ENCODE measurements at places on chromosomes 6 and 20.

- no peak for DNase-seq
Measured at GRCh38 chr6:135159531-135159930, 21.6 kb upstream of the MYB start.

- DNase-seq: no peak
Measured at GRCh38 chr6:93584300-93584699, 164.9 kb upstream of the EPHA7 start.

DNA sequence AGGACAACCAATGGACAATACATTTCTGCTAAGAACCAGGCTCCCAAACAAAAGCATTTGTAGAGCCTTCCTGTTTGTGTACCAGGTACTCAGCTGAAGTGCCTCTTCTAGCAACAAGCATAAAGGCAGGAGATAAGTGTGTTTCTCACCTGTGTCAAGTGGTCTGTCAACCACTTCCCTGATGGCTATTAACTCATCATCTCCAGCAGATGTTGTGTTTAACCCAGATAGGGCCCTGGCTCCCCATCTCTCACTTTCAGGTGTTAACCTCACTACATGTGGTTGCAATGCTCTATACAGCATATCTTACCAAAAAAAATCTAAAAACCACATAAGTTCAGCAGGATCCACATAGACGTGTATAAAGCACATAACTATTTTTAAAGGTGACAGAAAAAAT is 9.6 kb upstream of the IL17A start:
- no peak for DNase-seq

DNA sequence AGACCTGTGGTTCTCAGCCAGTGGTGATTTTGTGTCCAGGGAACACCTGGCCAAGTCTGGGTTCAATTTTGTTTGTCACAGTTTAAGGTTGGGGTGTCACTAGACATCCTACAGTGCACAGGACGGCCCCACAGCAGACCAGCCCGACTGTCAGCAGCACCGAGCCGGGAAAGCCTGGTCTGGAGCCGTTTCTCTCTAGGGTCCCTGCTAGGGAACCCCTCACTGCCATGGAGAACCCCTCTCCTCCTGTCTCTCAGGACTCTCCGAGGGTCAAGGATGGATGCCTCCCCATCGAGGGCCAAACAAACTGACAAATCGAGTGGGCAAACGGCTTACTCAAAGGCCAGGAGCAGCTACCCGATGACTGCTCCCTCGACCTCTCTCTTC is 15.8 kb upstream of the STX16 start:
- no peak for DNase-seq

- no peak for DNase-seq
Measured at GRCh38 chr20:17933711-17934110, 34.9 kb downstream of the SNX5 start.

- DNase-seq: no peak
Measured at GRCh38 chr20:49278818-49279676, 1.2 kb upstream of the ZNFX1 start.

GRCh38 chr6:2600363-2600762 is 150.4 kb downstream of the MYLK4 start:
- DNase-seq: no peak

GRCh38 chr6:158960026-158960425 is 40.0 kb downstream of the RSPH3 start:
- DNase-seq: no peak

- no peak for DNase-seq
Measured at GRCh38 chr6:111277819-111278218, 190.5 kb downstream of the SLC16A10 start.

DNA sequence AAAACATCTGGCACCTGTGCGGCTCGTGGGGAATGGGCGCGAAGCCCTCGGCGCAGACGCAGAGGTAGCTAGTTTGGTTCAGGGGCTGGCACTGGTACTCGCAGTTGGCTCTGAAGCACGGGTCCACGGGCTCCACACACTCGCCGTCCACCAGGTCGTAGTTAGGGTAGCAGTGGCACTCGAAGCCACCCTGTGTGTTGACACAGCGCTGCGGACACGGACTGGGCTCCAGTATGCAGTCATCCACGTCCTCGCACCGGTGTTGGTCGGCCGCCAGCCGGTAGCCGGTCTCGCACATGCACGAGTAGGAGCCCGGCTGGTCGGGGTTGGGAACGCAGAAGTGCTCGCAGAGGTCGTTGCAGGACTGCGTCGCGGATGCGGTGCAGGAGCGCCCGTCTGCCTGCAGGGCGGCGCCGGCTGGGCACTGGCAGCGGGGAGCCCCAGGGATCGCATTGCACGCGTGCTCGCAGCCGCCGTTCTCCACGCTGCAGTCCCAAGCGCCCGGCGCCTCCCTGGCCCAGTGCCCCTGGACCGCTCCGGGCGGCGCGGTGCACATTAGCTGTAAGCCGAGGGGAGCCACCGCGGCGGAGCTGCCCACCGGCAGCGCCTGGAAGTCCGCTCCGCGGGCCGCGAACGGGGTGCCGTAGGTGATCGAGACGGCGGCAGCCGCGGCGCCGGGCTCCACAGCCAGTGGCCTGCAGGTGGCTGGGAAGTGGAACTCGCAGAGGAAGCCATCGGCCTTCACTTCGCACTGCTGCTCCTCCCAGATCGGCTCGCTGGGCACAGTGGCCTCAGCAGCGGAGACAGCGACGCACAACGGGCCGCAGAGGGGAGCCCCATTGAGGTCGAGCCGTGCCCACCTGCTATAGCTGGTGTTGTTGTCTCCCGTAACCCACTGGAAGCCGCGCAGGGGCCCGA is 930 bp downstream of the THBD start:
- DNase-seq: no peak

DNA sequence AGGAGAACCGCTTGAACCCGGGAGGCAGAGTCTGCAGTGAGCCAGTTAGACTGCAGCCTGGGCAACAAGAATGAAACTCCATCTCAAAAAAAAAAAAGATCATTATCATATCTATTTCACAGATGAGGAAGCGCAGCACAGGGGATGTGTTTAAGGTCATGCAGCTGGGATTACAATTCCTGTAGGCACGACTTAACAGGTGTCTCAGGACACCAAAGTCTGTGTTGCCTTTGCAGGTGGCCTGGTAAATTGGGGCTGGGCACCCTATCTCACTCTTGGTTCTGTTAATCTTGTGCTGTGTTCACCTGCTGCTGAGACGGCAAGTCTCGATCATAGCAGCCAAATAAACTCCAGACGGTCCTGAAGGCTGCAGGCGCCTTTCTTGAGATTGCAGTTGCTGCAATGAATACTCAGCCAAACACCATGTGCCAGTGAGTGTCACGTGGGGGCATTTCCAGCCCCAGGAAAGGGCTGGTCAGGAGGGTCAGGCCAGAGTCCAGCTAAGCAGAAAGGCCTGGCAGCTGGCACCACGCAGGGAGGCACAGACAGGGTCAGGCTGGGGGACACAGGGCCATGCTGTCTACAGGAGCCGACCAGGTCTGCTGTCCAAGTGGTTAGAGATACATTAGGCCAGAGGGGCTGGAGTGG is 55.8 kb downstream of the FGD2 start:
- DNase-seq: no peak

DNA sequence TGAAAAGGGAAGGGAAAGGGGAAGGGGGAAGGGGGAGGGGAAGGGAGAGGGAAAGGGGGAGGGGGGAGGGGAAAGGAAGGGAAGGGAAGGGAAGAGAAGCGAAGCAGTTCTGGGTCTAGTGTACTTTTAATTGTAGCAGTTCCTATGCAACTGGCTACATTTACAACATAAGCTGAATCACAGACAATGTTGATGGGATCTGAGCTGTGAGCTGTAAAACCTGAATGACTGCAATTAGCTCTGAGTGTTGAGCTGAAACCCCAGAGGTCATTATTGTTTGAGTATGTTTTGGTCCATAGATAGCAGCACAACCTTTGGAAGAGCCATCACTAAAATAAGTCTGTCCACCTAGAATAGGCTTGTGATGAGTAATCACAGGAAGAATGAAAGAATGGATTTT is 7.2 kb upstream of the ABHD12 start:
- no peak for DNase-seq

GRCh38 chr6:12645941-12646340 is 70.6 kb upstream of the PHACTR1 start:
- no peak for DNase-seq

DNA sequence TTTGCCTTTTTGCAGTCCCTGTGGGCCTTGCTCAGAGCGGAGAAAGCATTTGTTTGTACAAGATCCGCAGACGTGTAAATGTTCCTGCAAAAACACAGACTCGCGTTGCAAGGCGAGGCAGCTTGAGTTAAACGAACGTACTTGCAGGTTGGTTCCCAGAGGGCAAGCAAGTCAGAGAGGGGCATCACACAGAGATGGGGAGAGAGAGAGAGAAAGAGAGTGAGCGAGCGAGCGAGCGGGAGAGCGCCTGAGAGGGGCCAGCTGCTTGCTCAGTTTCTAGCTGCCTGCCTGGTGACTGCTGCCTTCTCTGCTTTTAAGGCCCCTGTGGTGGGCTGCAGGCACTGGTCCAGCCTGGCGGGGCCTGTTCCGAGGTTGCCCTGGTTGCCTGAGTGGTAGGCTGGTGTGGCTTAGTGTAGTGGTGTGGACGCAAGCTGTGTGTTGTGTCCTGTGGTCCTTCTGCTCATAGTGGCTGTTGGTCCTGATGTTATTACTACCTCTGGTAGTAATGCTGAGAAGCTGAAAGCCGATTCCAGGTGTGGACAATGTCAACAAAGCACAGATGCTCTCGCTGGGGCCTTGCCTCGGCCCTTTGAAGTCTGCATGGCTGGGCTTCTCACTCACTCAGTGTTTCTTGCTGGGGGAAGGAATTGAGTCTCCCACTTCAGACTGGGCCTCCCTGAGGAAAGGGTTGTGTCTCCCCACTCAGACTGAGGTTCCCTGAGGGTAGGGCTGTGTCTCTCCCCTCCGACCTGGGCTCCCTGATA is 12.1 kb downstream of the VEGFA start:
- no peak for DNase-seq

DNA sequence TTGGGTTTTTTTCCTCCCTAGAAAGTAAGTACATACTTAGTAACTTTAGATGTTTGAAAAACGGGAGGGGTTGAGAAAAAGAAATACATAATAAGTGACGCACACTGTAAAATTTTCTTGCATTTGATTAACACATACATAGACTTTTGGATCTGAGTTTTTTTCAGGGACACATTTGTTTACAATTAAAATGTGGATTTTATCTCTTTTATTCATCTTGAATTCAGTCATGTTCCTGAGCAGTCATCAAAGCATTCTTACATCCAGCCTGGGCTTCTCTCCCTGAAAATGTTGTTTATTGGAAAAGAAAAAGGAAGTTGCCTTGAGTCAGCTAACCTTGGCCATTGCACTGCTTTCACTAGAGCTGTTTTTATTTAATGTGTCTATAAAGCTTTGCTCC is 8.7 kb upstream of the RPP40 start:
- no peak for DNase-seq

- DNase-seq: no peak
Measured at GRCh38 chr6:125850361-125850760, 59.6 kb downstream of the NCOA7 start.

GRCh38 chr20:49320460-49320859 is 42.6 kb upstream of the ZNFX1 start:
- DNase-seq: no peak

GRCh38 chr20:46126440-46127056 is 8.4 kb downstream of the CD40 start:
- no peak for DNase-seq

GRCh38 chr6:43262000-43262779 is 18.9 kb downstream of the TTBK1 start:
- DNase-seq: no peak

GRCh38 chr6:15421945-15422733 is 176.3 kb downstream of the JARID2 start:
- DNase-seq: no peak

GRCh38 chr6:120248451-120248850 is 898.9 kb upstream of the MAN1A1 start:
- no peak for DNase-seq

DNA sequence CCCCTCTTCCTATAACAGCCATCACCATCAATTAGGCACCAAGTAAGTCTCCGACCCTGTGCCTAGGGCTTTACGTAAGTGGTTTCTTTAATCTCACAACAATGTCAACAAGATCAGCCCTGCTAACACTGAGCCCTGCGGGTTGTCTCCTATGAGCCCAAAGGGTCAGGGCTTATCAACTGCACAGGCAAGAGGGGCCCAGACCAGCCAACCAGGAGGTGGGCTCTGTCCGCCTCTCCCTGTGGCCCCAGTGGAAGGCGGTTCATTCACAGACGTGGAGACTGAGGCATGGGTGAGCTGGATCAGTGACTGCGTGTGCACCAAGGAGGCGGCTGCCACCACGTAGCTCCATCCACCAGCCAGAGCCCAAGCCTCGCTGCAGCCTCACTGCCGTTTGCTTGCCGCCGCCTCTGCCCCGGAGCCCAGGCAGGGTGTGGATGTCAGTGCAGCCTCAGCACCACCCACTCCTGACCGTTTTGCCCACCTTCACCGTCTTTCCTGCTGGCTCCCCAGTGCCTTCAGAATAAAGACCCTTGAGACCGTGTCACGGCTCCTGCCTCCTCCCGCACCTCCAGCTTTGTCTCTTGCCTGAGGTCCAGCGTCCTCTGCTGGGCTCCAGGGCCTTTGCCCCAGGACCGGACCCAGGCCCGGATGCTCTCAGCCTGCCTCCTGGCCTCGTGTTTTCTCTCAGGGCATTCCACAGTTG is 78.7 kb downstream of the DLL1 start:
- no peak for DNase-seq

- DNase-seq: no peak
Measured at GRCh38 chr6:167689751-167690150, 137.0 kb upstream of the AFDN start.

- DNase-seq: no peak
Measured at GRCh38 chr6:45964300-45964699, 51.4 kb downstream of the CLIC5 start.

DNA sequence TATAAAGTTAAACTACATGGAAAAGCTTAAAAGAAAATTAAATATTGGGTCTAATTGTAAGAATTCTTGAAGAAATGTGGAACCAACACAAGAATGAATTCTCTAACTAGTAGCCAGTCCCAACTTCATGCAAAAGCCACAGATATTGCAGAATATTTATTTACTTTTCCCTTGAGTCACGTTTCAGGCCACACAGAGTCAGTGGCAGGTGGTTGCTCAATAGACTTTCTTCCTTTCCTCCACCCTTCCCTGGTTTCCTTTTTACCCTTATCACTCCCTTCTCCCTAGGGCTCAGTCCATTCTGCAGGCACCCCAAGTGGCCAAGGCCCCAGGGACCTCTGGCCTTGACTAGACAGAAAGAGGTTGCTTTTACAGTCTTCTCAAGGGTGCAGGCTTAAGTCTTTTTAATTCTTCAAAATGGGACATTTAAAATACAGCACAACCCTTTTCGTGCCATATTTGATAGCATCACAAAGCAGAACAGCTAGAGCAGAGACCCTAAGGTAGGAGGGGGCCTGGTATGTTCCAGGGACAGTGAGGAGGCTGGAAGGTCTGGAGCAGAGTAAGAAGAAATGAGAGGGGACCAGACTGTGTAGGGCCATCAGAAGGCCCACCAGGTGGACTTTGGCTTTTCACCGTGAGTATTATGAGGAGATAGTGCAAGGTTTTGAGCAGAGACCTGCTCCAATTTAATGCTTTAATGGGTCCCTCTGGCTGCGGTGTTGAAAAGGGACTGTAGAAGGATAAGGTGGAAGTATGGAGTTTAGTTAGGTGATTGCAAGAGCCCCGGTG is 65.0 kb downstream of the HDDC2 start:
- DNase-seq: no peak

- DNase-seq: no peak
Measured at GRCh38 chr20:49692941-49693340, 20.7 kb downstream of the B4GALT5 start.

All from urinary bladder (tissue), 4 donors.